Stimulated activated CD8-positive, alpha-beta memory T cell treated with anti-CD3 and anti-CD28 coated beads, Interleukin-2, amount 100 ng/mL, for 1 hour (primary cell): ENCODE measurements at places on chromosomes 5 and 9.

DNA sequence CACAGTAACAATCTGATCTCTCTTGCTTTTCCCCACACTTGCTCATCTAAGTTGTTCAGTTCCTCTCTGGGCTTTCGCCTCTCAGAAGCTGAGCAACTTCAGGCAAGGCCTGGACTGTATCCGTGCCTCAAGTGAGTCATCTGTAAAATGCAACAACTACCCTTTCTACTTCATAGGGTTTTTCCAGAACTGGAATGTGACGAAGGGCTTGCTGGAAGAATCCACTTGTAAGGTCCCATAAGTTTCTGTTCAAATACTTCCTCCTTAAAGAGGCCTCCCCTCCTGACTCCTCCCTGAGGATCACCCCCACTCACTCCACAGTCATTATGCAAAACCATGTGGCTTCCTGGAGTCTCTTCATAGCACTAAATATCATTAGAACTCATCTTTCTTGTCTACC is 17.5 kb upstream of the INSYN2B start:
- DNase-seq = no peak

DNA sequence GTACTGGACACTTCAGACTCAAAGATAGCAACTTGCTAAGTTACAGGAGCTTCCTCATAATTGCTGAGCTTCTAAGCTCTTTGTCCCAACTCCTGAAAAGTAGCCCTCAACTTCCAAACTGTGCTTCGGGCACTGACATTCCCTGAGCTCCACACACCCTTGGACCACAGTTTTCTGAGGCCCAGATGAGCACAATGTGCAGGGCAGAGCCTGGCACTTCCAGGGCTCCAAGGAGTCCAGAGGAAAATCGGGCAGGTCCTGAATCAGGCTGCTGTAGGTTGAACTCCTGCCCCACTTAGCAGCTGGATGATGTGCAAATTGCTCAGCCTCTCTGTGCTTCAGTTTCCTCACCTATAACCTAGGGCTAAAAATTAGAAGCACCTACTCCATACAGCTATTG is 54.6 kb upstream of the KCNIP1 start:
- no peak for DNase-seq

- DNase-seq = no peak
These were observed 2.9 kb downstream of the AKNA start for GRCh38 chr9:114384836-114385396.

DNA sequence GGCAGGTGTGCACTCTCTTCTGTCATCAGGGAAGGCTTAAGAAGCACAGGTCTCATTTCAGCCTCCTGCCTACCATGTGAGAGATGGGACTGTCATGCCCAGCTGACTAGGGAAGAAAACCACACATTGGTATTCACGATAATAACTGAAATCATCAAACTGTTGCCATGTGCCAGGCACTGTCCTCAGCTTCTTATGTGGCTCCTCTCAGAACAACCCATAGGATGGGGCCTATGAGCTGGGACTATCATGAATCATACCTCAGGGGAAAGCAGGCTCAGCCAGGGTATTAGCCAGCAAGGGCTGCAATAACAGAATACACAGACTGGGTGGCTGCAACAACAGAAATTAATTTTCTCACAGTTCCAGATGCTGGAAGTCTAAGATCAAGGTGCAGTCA is 3.3 kb downstream of the AFAP1L1 start:
- no peak for DNase-seq

DNA sequence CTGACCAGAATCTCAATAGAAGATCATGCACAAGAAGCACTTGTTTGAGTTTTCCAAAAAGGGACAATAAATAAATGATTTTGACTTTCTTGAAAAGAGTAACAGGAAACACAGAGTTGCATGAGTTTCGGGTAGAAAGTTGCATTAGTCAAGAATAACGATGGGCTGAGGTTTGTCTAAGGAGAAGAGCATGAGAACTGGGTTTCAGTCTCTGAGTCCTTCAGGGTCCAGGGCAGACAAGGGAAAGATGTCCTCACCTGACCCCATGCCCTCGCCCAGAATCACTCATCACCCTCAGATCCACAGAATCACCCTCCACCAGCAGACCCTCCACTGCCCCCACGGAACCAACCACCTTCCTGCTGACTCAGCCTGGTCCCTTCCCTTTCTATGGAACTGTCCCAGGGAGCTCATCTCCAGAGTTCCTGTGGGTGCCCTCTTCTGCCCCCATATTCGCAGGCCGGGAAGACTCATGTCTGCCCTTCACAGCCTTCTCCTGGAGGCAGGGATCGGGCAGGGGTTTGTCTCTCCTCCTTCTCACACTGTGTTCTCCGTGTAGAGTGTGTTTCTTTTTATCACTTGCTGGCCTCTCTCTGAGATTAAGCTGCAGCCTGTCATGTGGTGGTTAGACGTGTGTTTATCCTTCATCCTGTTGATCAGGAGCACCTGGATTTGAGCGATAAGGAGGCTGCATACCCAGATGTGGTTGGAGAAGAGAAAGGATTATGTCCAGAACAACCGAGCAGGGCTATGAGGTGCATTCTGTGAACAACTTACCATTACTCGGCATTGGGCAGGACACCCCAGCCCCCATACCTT is 442.6 kb downstream of the MAT2B start:
- DNase-seq = no peak

GRCh38 chr9:131312822-131313770 is 23.6 kb downstream of the PLPP7 start:
- DNase-seq = no peak

DNA sequence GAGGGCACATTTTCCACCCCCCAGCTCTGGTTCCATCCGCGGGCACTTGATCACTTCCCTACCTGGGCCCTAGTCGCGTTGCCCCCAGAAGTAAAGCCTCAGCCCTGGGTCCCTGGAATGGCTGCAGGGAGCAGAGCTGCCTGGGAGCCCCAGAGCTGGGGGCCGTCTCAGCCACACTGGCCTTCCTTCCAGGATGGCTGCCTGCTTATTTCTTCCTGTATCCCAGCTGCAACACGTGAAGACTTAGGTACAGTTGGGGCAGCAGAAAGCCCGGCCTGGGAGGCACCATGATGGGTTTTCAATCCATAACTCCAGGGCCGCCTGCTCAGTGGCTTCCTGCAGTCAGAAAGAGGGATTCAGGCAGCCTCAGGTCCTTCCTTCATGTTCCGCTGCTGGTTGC is 232.3 kb downstream of the IRX2 start:
- no peak for DNase-seq

DNA sequence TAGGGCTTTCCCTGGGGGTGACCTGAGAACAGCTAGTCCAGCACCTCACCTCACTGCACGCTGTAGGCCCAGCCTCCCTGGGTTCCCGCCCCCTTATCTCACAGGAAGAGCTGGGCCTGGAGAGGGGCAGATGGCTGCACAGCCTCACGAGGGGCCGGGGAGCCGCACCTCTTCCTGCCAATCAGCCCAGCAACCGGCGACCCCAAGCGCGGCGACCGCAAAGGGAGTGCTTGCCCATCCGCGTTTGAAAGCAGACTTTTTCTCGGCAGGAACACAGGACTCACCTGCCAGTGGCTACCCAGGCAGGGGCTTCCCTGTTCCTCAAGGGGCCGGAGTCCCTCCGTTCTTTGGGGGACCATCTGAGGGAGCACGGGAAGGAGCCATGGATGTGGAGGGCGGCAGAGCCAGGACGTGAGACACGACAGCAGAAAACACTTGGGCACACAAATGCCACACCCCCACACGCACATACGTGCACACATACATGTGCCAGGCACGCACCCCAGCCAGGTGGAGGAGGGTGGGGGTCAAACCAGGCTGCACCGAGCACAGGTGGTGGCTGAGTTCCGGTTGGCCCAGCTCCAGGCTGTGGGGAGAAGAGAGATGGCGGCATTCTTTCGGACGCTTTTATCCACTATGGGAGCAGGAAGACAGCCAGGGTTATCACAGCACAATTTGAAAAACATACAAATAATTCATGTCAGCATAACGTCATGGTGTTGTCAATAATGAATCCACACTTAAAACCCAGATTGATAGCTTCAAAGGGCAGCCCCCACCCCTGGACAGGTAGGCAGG is 11.3 kb downstream of the TMEM250 start:
- no peak for DNase-seq

- DNase-seq = no peak
These were observed 68.6 kb downstream of the GDNF start for GRCh38 chr5:37771203-37771611.

- DNase-seq = no peak
These were observed 33.4 kb upstream of the NCS1 start for GRCh38 chr9:130138791-130139190.

GRCh38 chr9:112789891-112790774 is 39.6 kb downstream of the SNX30 start:
- no peak for DNase-seq

GRCh38 chr5:64775291-64775690 is 6.6 kb downstream of the CWC27 start:
- no peak for DNase-seq

DNA sequence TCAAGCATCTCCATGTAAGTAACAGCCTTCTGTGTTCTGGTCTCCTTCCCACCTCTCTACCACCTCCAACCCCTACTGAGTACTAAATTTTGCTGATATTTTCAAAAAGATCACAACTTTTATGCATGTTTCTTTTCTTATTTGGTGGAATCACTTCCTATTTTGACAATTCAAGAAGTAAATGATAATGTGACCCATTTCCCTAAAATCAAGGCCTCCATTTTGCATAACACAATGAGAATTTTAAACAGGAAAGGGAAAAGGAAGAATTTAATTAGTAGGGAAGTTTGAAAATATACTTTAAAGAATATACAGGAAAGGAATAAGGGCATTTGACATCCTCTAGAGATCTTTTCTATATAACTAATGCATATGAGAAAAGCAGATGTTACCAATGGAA is 212.9 kb upstream of the RASA1 start:
- no peak for DNase-seq

DNA sequence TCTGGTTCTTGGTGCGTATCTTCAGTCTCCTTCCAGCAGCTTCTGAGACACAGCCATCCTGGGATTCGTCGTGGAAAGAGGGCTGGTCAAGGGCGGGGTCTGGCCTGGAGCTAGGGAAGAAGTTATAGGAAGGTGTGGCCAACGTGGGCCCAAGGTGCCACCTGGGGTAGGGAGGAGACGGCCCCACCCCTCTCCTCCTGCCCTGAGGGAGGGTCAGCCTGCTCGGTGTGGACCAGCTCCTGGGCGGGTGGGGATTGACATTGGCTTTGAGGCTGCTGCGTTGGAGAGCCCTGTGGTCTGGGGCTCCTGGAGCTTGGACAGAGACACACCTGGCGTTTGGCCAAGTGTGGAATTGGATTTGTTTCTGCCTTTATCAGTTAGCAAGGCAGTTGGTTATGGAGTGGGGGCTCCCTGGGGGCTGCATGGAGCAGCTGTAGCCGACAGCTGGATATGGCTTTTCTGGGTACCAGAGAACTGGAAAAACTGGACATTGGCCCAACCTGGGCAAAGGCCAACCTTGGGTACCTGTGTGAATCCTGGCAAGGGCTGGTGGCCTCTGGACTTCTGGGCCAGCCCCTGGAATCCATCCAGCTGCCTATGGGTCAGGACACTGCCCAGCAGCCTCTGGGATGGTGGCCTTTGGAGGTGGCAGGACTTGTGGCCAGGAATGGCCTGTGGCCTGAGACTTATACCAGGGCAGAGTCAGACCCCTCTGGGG is 75.7 kb upstream of the PPP1R26 start:
- DNase-seq = no peak

DNA sequence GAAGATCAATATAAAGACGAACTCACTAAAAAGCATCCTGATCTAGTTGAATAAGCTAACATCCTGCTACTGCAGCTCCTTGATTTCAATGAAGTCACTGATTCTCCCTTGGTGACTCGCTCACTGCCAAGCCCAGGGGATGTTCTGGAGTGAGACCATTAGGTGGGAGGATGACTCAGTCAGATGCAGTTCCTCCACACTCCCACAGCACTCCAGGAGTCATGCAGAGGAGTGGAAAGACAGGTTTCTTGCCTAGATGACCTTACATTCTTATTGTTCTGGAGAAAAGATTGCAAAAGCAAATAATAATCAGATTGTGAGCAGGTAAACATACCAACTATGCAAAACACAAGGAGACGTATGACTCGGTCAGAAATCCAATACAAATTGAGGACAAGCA is 15.3 kb downstream of the GCNT4 start:
- no peak for DNase-seq

DNA sequence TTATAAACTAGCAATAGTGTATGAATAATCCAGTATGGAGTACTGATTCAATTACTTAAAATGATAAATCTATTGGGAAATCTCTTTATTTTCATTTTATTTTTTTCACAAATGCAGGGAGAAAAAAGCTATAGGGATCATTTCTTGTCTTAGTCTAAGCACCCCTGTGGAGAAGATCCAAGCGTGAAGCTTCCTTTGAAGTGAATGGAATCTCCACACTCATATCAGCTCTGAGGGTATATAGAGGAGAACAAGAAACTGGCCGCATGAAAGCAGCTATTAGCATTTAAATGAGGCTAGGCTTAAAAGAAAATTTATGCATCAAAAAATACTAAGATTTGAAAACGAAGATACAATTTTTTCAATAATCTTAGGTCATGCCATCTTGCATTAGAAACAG is 12.9 kb upstream of the PAM start:
- no peak for DNase-seq

- DNase-seq = no peak
These were observed 13.6 kb downstream of the OTULINL start for GRCh38 chr5:14595189-14595588.

DNA sequence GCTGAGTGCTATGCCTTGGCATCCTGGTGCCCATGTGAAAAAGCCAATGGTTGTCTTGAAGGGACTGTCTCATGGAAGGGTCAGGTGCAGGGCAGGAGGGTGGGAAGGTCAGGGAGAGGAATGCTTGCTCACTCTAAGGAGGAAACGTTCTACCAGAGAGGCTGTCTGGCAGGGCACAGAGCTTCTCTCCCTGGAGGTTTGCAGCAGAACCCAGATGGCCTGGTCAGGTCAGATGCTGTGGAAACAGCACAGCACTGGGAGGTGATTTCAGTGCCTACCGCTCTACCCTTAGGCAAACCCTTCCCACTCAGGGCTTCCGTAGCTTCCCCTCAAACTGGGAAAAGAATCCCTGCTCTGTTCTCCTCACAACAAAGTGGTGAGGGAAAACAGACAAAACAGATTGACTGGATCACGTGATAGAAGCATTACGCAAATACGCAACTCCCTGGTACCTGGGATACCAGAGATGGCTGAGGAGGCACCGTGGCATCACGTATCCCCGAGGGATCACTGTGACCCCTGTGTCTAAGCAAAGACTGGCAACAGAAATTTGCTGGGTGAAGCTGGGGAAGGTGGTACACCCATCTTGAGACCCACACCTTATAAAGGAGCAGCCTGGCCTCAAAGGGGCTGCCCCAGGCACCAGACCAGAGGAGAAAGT is 3.9 kb upstream of the MGAT1 start:
- DNase-seq = no peak

- DNase-seq = no peak
These were observed 15.2 kb upstream of the SPIN1 start for GRCh38 chr9:88373045-88373444.

DNA sequence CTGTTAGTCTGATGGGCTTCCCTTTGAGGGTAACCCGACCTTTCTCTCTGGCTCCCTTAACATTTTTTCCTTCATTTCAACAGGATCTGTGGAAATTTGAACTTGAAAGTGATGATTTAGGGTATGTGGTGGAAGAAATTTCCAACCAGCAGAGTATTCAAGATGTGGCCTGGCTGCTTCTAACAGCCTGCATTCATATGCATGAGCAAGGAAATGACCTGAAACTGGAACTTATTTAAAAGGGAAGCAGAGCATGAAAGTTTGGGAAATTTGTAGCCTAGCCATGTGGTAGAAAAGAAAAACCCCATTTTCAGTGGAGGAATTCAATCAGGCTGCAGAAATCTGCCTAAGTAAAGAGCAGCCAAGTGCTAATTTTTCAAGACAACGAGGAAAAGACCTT is 41.7 kb downstream of the UNC13B start:
- no peak for DNase-seq

GRCh38 chr9:8613346-8613825 is 813.8 kb upstream of the DMAC1 start:
- no peak for DNase-seq
